Omental fat pad (tissue), 4 donors: ENCODE measurements at places on chromosomes 4 and X.

DNA sequence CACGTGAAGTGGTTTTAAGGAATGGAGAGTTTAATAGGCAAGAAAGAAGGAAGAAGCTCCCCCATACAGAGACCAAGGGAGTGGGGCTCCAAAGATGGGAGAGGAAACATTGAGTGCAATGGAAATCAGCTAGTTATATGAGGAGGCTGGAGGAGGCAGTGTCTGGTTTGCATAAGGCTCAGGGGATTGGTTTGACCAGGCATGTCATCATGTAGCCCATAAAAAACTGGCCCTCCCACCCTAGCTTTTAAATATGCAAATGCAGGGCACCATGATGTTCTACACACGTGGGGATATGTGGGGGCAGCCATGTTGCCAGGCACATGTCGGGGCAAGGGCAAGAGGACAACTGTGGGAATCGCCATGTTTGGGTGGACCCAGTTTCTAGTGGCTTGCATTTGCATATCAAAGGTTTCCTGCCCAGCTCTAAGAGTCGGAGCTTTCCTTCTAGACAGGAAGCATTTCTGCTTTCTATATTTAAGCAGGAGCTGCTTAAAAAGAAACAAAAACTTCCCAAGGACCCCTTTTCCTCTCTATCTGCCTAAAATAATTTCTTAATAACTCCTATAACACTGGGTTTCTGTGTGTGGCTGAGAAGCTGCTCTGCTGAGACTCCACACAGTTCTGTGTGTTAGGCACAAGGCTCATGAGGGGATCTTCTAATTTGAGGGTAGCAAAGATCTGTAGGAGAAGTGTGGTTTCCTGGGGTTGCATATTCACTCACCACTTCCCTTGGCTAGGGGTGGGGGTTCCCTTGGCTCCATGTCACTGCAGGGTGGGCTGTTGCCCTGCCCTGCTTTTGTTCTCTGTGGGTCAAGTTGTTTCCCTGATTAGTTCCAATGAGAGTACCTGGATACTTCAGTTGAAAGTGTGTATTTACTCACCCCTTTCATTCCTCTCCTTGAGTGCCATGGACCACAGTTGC is 113.5 kb downstream of the VSIG4 start:
- DNase-seq: no peak

DNA sequence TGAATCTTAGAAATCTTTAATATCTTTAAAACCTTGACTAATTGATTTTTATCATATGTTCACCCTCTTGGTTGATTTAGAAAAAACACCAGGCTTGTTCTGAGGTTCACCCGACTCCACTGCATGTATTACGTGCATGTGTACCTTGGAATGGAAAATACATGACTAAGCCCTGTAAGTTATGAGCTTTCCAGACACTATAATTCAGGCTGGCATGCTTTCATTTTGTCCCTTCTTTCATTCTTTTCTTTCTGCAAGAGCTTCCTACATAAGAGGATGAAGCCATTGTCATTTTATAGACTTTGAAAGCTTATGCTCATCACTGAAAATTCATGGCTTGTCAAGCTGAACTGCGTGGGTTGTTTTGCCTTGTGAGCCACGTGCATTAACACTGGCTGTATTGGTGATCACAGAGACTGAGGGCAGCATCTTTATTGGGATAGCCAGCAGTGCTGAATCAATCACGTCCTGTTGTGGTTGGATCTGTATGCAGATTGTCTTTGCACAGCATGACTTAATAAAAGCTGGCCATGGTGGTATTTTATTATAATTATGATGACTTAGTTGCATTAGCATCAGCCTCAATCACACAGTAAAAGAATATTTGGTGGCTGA is 141.9 kb downstream of the SLIT2 start:
- no peak for DNase-seq

DNA sequence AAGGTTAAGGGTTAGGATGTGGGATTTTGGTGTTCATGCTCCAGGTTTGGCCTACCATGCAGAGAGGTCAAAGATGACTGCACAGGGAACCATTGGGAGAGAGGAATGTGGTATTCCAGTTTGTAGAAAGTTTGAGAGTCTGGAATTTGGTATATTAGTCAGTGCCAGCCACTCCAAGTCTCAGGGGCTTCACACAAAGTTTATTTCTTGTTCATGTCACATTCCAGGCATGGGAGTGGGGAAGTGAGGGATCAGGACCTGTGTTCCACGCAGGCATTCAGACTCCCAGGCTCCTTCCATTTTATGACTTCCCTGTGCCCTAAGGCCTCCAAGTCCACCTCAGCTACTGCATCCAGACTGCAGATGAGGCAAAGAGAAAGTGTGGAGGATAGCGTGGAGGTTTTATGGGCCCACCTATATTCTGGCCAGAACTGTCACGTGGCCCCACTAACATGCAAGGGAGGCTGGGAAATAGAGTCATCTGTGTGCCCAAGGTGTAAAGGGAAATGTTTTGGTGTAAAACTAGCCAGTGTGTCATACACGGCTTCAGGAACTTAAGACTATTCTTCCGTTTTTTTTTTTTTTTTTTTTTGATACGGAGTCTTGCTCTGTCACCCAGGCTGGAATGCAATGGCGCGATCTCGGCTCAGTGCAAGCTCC is 140.6 kb upstream of the SCML1 start:
- DNase-seq: no peak

DNA sequence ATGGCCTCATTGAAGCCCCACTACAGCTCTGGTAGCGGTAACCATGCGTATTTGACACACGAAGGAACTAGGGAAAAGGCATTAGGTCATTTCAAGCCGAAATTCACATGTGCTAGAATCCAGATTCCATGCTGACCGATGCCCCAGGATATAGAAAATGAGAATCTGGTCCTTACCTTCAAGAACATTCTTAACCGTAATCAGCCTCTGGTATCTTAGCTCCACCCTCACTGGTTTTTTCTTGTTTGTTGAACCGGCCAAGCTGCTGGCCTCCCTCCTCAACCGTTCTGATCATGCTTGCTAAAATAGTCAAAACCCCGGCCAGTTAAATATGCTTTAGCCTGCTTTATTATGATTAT is 876 bp downstream of the HPRT1 start:
- no peak for DNase-seq

GRCh38 chr4:2059046-2059725 is at the start of gene NAT8L:
TSS of gene NAT8L (plus strand) at chr4:2059327. CDS start at chr4:2059512, 185 bp downstream.
- no peak for DNase-seq

- no peak for DNase-seq
Observed at GRCh38 chr4:3444351-3445110, 2.8 kb downstream of the HGFAC start.

DNA sequence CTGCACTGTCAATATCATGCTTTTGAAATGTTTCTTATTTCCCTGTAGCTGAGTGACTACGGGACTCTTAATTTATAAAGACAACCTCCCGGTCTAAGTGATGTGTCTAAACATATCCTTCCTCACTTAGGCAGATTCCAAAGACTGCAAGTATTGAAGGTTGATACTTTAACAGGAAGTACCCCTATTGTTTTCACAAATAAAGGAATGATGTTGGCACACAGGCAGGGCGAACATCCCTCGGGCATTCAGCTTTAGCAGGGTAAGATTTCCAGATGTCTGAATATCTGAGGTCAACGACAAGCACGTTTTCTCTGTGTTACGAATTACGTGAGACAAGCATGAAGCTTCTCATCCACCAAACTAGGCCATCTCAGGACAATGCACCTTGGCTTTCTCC is 638.0 kb upstream of the FRG1 start:
- no peak for DNase-seq

GRCh38 chrX:35339796-35340195 is 397.2 kb downstream of the FAM47B start:
- DNase-seq: no peak

DNA sequence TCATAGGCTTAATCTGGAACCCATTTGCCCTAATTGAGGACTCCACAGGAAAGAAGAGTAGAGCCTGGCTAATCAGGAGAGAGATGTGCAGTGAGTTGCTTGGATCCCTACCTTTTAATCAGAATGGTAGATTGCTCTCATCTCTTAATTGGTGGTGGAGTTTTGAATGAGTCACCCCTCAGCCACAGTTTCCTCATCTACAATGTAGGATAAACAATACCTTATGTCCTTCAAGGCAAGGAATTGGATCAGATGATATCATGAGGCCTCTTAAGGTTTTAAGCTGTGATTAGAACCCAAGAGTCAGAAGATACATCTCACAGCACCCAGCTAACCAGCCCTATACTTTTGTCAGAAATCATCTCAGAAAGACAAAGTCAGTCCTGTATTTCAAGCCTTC is 39.1 kb downstream of the PDGFRA start:
- DNase-seq: no peak

- DNase-seq: no peak
Observed at GRCh38 chr4:16687011-16687410, 211.4 kb downstream of the LDB2 start.

GRCh38 chrX:130118441-130119311 is 8.4 kb upstream of the ELF4 start:
- DNase-seq: no peak

DNA sequence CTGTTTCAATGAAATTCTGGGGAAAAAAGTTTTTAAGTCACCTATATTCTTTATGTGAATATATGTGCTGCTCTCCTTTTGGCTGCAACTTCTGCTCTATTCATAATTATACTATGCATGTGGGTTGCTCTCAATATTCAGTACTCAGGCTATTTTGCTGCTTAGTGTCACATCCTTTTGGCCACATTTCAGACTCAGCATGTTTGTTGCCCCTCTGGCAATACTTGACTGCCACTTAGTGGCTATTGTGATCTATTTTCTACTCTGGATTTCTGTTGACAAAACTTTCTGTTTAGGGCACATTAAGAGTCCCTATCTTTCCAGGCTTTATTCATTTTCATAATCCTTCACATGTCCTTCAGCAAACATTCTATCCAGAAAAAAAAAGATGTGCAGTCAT is 15.8 kb upstream of the CT45A1 start:
- no peak for DNase-seq

- peak; percentile 32 for DNase-seq
Observed at GRCh38 chrX:23699636-23700194, 32.4 kb downstream of the PRDX4 start.

DNA sequence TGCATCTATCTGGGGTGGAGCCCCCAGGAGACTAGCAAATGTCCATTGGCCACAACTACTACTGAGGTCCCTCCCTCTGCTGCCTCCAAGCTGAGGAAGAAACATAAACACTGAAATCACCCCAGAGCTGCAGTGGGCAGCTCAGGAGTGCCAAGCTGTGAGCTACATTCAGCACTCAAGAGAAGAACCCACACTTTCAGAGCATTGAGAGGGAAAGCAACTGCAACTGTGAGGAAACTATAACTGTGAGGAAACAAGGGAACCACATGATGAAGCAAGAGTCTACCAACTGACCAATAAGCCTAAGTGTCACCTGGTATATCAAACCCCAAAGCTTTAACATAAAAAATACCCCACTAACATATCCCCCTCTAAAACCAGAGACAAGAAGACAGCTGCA is 373.5 kb upstream of the TACR3 start:
- no peak for DNase-seq

- DNase-seq: no peak
Observed at GRCh38 chrX:143340190-143340589, 177.1 kb downstream of the SPANXN3 start.

GRCh38 chr4:123042095-123042494 is 119.7 kb upstream of the NUDT6 start:
- no peak for DNase-seq

GRCh38 chrX:3501833-3502535 is 155.5 kb upstream of the MXRA5 start:
- no peak for DNase-seq

DNA sequence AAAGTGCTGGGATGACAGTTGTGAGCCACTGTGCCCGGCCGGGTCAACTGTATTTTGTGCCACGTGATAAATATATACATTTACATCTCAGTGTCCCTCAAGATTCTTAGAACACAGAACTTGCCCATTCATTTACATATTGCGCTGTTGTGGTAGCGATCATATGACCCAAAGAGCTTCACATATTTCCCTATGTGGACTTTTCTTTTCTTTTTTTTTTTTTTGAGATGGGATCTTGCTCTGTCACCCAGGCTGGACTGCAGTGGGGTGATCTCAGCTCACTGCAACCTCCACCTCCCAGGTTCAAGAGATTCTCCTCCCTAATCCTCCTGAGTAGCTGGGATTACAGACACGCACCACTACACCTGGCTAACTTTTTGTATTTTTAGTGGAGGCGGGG is 180.7 kb downstream of the DHRSX start:
- DNase-seq: no peak

DNA sequence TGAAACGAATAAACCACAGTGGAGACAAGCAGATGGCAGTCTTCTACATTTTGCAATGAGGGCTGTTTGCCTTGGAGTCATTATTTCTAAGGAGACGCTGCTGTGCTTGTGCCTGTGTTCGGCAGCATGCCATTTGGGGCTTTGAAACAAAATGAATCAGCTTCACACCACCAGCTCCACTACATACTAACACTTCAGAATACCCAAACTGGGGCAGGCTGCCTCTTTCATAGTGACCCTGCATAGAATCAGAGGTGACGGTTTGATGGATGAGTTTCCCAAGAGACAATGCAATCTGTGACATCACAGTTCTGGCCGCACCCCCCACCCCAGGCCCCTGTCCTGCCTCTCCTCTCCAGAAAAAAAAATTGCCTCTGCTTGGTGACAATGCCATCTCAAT is 57.1 kb upstream of the MID1 start:
- no peak for DNase-seq

DNA sequence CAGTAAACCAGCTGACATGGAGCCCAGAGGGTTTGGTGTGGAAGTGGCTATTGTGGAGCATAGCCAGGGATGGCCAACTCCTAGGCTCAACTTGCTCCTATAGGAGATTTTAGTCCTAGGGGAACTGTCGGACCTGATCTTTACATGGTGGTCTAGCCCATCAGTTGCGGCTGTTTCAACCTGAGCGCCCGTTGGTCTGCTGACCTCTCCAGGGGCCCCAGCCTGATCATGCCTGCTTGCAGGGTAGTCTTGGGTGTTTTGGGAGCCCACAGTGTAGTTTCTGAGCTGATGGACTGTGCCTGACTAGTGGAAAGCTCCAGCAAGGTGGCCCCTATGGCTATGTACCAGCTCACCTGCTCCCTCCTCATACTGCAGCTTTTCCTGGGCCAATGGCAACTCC is 597.0 kb downstream of the IQCM start:
- no peak for DNase-seq

GRCh38 chr4:19314116-19314515 is 937.6 kb upstream of the SLIT2 start:
- DNase-seq: no peak

DNA sequence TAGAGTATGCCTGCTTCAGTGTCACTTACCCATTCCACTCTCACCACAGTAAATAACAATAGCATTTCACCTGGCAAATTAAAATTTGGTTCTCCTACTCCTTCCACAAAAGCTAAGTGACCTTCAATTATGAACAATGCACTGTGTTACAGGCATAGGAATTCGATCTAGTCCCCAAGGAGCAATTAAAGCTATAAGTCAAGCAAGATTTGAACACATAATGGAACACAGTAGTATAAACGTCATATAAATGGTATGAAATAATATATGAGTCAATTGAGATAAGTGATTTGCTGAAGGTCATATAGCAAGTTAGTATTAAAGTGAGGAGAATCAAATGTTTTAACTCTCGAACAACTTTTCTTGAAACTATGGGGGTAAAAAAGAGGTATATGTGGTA is 65.8 kb downstream of the ARAP2 start:
- no peak for DNase-seq

- DNase-seq: no peak
Observed at GRCh38 chr4:10107111-10108091, 9.2 kb downstream of the WDR1 start.
